NCI-H69 (cell line): ENCODE measurements at places on chromosomes 13 and 19.

GRCh38 chr19:33298146-33298911 lies 4.0 kb downstream of the CEBPA start:
- DNase-seq, result peak; percentile 26

GRCh38 chr19:44280916-44281315 lies 21.2 kb downstream of the ZNF233 start:
- no peak for DNase-seq

GRCh38 chr13:108155185-108156106 lies 59.9 kb downstream of the LIG4 start:
- DNase-seq, result peak; percentile 55

DNA sequence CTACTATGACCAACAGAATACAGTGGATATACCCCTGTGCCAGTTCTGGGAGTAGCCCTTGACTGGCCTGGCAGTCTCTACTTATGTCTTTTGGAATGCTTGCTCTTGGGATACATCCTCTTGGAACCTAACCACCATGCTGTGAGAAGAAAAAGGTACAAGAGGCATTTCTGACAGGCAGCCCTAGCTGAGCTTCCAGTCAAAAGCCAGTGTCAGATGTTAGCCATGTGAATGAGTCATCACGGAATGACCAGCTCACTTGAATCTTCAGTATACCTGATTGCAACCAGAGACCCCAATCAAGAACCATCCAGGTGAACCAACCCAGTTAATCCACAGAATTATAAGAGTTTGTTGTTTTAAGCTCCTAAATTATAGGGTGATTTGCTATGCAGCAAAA lies 4.1 kb downstream of the CCDC169 start:
- no peak for DNase-seq

- DNase-seq, result no peak
These were observed 480.7 kb downstream of the LMO7 start for GRCh38 chr13:76116751-76117360.

- DNase-seq, result no peak
These were observed 45.0 kb upstream of the SLC15A1 start for GRCh38 chr13:98797456-98797855.

DNA sequence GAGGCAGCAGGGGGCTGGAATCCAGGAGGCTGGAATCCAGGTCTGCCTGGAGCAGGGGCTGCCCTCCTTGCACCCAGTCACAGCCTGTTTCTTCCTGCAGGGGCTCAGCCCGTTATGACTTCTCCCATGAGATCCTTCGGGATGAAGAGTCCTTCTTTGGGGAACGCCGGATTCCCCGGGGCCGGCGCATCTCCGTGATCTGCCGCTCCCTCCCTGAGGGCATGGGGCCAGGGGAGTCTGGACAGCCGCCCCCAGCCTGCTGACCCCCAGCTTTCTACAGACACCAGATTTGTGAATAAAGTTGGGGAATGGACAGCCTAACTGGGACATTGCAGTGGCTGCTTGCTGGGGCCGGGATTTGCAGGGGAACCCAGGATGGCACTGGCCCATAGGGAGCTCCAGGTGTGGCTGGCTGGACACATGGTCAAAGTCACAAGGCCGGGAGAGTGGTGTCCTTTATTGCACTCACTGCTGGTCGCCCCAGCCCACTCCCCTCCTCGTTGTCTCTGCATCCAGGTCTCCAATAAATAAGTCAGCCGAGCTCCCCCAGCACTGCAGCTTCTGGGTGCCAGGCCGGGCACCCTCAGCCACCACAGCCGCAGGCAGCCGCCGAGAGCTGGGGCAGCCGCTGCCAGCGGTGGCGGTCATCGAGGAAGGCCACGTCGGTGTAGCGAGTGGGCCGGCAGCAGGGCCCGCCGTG lies 872 bp downstream of the PSPN start:
- no peak for DNase-seq

GRCh38 chr13:80359778-80360452 lies 19.0 kb upstream of the SPRY2 start:
- peak; percentile 9 for DNase-seq

GRCh38 chr13:114069376-114070097 lies 62.9 kb downstream of the RASA3 start:
- no peak for DNase-seq

DNA sequence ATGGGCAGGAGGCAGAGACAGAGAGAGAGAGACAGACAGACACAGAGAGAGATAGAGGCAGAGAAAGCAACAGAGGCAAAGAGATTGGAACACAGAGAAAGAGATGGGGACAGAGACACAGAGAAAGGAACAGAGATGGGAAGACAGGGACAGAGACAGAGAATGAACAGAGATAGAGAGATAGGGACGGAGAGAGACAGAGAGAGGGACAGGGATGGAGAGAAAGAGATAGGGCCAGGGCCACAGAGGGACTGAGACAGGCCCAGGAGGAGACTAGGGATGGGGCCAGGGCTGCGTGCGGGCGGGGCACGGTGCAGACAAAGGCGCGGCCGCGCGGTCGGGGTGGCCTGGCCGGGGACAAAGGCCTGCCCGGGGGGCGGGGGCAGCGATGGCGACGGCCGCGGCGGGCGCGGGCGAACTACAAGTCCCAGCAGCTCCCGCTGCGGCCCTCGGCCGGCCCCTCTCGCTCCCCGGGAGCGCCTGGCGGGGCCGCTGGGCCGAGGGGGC lies at the start of gene ZNF358:
ZNF358 (plus strand) TSS at position 459 of the 507 bp plus-strand sequence. CDS start 3,140 bp downstream, outside the sequence.
- peak; percentile 90 for DNase-seq

DNA sequence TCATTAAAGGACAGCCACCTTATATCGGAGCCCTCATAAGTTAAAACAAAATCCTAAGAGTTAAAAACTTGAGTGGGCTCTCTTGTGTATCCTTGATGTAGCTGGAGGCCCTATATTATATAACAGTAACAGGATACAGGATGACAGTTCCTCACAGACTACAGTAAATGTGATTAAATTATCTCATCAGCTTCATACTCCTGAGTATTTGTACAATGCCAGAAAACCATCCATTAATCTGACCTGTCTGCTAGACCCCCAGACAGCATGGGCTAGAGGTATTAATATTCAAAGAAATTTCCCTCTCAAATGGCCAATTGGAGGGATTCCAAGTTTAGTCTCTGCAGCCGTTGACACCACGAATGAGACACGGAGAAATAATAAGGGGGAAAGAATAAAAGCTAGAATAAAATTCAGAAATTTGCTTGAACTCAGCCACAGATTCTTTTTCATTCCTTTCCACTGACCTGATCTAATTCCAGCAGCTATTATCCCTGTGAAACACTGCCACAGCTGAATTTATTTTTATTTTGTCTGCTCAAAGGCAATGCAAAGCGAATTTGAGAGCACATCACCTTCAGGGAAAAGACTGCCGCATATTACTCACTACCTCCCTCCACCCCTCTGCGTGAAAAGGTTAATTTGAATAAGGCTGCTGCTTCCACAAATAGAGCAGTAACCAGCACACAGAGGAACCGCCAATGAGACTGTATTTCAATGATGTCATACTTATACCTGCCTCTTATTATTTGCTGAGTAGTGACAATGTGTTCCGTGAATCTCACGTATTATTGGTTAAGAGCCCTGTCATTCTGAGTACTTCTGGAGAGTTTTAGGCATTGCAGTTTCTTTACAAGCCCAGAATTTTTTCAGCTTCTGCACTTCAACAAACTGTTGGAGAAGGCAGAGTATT lies 155.9 kb upstream of the KLF12 start:
- DNase-seq, result peak; percentile 94

DNA sequence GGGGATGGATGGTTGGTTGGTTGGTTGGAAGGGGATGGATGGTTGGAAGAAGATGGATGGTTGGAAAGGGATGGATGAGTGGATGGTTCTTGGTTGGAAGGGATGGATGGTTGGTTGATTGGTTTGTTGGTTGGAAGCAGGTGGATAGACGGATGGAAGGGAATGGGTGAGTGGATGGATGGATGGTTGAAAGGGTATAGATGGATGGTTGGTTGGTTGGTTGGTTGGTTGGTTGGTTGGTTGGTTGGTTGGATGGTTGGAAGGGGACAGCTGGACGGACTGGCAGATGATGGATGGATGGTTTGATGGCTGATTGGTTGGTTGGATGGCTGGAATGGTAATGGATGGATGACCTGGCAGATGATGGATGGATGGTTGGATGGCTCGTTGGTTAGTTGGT lies 11.8 kb upstream of the HSH2D start:
- no peak for DNase-seq

- DNase-seq, result no peak
These were observed 149.8 kb upstream of the SLITRK1 start for GRCh38 chr13:84032116-84032515.

DNA sequence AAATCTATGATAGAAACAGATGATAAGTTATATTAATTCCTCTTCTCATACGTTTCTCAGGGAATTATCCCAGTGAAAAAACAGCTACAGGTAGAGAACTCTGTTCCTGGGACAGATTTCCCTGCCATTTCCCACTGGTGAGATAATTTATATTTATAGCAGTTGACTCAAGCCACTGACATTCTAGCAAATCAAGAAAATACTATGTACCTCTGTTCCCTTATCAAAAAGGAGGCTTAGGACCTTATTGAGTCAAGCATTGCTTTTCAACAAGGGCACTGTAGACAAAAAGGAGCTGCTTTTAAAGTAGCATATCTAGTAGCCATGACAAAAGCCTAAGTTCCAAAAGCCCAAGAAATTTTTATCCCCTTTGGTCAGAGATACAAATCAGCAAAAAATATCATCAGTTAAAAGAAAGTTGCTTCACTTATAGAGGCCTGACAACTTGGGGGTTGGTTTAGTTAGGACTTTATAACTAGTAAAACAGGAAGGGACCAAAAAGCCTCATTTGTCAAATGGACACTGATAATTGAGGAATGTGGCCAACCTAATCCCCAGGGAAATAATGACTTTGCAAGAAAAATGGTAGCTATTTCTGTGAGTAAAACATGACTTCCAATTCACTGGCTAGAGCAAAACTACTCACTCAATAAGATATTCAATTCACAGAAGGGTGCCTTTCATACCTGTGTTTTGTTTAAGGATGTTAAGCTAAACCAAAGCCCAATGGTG lies 652.5 kb downstream of the SLITRK1 start:
- DNase-seq, result no peak

DNA sequence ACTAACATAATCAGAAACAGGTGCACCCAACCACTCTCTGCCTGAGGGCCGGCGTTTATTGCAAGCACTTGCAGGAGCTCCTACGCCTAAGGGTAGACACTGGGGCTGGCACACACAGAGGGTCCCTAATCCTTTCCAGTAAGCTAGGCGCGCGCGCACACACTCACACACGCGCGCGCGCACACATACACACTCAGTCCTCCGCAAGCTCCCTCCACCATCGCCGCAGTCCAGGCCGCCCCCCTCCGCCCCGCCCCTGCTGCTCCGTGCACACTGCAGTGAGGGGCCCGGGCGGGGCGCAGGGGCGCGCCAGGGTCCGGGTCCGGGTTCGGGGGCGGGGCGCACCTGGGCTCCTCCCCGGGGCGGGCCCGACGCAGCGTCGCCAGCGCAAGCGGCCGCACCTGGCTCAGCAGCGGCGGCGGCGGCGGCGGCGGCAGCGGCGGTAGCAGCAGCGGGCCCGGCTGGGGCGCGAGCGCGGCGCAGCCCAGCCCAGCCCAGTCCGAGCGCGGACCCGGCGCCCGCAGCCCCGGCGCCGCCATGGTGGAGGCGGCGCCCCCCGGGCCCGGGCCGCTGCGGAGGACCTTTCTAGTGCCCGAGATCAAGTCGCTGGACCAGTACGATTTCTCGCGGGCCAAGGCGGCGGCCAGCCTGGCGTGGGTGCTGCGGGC lies at the start of gene CAMSAP3:
CAMSAP3 (plus strand) TSS at position 398 of the 668 bp plus-strand sequence; CDS start at position 538, 140 bp downstream.
- DNase-seq, result peak; percentile 92

DNA sequence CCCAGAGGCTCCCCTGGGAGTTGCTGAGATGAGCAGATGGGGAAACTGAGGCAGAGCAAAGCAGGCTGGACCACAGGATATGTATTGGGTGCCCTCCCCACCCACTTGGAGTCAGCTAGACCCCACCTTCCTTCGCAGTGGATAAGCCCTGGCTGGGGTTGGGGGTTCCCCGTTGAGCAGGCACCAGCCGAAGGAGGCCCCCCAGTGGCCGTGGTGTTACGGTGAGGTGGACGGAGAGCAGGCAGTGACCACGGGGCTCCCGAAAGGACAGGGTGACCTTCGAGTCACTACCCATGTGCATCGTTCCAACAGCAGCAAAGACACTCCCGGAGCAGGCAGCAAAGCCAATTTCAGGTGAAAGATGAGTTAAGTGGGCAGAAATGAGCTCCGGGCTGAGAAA lies 62.4 kb upstream of the ADGRE5 start:
- no peak for DNase-seq

- DNase-seq, result no peak
These were observed 116.7 kb downstream of the TNFRSF19 start for GRCh38 chr13:23686948-23687347.

DNA sequence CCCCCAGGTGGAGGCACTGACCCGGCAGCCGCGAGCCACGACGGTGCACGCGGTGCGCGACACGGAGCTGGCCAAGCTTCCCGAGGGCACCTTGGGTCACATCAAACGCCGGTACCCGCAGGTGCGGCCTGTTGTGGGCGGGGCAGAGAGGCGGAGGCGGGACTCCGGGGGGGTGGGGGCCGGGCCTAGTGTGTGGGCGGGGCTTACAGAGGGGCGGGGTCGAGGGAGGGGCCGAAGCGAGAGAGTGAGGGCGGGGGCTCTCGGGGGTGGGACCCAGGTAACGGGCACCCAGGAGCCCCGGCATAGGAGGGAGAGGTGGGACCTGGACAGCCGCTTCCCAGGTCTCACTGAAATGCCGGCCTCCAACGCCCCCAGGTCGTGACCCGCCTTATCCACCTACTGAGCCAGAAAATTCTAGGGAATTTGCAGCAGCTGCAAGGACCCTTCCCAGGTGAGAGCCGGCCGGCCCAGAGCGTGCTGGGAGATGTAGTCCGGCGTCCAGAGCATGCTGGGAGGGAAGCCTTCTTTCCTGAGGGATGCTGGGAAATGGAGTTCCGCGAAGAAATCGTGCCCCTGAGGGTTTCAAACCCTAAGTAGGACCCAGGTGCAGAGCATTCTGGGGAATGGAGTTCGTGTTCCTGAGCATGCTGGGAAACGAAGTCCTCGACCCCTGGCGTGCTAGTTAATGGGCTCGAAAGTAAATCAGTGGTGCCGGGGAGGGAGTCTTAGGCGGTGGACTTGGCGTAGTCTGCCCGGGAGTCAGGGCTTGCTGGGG lies 15.7 kb downstream of the PNPLA6 start:
- DNase-seq, result peak; percentile 99

GRCh38 chr19:10305139-10305806 lies 4.3 kb downstream of the ZGLP1 start:
- no peak for DNase-seq

DNA sequence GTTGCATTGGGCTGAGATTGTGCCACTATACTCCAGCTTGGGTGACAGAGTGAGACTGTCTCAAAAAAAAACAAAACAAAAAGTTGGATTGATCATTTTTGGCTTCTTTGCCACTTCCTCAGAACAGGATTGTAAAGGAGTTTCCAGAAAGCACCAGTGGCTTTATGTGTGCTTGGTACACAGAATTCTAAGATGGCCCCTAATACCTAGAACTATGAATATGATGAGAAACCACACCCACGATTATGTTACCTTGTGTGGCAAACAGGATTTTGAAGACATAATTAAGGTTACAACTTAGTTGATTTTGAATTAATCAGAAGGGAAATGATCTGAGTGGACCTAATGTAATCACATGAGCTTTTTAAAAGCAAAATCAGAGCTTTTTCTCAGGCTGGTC lies 26.5 kb downstream of the CEACAM1 start:
- no peak for DNase-seq
